ENCODE measurements at places on chromosomes 3 and 15.

GRCh38 chr3:76789237-76789636 lies 250.7 kb upstream of the ROBO2 start:
- DNase-seq = no peak

GRCh38 chr15:69957175-69957574 lies 140.5 kb downstream of the TLE3 start:
- no peak for DNase-seq

DNA sequence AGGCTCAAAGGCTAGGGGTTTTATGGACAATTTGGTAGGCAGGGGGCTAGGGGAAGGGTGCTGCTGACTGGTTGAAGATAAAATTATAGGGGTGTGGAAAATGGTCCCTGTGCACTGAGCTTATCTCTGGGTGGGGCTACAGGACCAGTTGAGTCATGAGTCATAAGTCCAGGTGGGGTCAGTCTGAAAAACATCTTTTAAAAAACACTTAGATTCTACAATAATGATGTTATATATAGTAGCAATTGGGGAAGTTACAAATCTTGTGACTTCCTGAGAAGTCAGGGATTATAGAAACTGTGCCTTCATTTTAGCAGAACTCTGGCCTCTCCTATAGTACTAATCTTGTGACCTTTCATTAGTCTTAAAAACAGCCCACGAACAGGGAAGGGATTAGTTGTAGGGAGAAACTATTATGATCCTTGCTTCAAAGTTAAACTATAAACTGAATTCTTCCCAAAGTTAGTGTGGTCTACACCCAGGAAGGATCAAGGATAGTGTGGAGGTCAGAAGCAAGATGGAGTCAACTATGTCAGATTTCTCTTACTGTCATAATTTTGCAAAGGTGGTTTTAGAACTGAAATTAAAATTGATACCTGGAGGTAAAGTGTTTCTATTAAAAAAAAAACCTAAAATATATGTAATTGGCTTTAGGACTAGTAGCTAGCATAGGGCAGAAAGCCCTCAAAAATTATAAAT lies 130.1 kb downstream of the P2RY1 start:
- no peak for DNase-seq

DNA sequence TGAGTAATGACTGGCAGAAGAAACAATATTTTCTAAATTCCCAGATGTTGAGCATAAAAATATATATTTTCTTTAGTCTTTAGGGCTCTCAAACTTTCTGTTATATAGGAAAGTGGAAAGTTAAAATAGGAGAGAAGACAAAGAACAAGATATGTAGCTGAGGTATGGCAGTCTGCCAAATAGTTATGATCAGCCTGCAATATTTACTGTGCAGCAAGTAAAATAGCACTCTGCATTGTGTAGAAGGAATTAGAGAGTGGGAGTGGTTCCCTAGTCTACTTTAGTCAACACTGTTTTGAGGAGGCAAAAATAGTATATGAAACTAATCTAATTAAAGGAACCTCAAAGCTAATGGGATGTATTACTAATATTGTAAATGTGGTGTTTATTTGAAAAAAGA lies 978.1 kb upstream of the ALCAM start:
- DNase-seq = no peak

DNA sequence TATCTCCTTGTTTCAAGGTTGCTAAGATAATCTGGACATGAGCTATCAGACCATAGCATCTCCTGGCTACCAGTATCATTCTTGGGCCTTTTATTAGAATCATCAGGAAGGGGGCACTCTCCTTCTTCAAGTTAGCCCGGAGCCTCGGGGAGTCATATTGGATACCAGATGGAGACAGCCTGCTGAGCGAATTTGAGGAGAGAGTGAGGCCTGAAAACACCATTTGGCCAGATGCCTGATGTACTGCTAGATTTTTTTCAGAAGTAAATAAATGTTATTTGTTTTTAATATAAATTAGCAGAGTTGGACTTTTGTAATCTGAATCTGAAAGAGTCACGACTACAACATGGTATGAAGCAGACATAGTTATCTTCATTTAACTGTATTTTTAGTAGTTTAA lies 848.6 kb downstream of the IGSF11 start:
- DNase-seq = no peak

- DNase-seq = no peak
These were observed 161.3 kb downstream of the OCA2 start for GRCh38 chr15:27937851-27938250.

DNA sequence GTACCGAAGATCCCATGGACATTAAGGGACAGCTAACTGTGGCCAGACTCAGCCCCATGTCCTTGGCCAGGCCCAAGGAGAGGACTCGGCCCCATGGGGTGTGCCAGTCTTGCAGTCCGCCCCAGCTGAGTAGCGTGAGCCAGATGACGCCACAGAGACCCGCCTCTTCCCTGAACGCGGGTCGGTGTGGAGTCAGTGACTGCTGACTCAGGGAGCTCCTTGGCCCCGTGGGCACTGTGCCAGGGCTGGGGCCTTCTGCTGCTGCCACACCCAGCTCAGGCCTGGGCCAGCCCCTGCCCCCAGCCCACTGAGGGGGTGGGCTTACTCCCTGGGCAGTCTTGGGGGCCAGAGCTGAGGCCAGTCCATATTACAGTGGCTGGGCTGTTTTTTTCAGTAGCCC lies 52.8 kb downstream of the PLXNA1 start:
- DNase-seq = no peak

DNA sequence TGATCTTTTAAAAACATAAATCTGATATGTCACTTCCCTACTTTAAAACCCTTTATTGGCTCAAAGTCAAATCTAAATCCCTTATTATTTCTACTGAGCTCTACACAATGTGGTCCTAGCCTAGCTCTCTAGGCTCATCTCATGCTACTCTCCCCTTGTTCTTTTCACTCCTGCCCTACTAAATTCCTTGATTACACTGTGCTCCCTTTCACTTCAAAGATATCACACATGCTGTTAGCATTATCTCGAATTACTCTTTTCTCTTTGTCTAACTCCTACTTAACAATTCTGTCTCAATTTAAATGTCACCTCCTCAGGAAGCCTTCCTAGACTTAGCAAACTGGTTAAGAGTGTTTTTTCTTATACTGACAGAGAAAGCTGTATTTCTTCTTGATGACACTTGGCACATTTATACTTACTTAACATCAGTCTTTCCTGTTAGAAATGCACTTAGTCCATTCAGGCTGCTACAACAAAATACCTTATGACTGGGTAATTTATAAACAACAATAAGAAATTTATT lies 102.0 kb downstream of the SCAPER start:
- DNase-seq = no peak

- DNase-seq = no peak
These were observed 555.4 kb downstream of the AGBL1 start for GRCh38 chr15:86634992-86635638.

DNA sequence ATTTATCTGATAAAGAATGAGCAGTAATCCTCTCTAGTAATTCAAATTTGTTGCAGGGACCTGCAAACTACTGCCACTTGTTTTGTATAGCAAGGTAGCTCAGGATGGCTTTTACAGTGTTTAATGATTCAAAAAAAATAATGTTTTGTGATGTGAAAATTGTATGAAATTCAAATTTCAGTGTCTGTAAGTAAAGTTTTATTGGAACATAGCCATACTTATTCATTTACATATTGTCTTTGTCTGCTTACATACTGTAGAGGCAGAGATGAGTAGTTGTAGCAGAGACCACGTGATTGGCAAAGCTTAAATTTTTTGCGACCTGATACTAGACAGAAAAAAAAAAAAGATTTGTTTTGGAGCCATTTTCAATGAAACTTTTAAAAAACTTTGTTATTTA lies 6.5 kb upstream of the UTS2B start:
- DNase-seq = no peak

GRCh38 chr3:112136046-112136445 lies 3.0 kb upstream of the GCSAM start:
- DNase-seq = no peak

DNA sequence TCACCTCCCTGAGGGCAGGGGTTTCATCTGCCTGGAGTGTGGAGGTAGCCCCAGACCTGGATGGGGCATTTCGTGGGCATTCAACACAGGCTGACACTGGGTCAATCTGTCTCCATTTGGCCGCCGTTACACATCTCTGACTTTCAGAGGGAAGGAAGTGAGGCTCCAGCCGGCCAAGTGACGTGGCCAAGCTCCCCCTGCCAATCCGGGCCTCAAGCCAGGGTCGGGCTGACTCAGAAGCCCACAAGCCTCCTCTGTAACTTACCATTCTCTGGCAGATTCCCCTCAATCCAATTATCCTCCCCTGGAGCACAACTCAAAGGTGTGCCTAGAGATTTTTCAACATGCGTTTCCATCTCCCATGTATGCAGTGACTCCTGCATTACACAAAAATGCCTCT lies 227.6 kb downstream of the KLF13 start:
- no peak for DNase-seq

- no peak for DNase-seq
These were observed 11.7 kb downstream of the CHST13 start for GRCh38 chr3:126535636-126536035.

- DNase-seq = no peak
These were observed 36.3 kb downstream of the CDC25A start for GRCh38 chr3:48151807-48152427.

DNA sequence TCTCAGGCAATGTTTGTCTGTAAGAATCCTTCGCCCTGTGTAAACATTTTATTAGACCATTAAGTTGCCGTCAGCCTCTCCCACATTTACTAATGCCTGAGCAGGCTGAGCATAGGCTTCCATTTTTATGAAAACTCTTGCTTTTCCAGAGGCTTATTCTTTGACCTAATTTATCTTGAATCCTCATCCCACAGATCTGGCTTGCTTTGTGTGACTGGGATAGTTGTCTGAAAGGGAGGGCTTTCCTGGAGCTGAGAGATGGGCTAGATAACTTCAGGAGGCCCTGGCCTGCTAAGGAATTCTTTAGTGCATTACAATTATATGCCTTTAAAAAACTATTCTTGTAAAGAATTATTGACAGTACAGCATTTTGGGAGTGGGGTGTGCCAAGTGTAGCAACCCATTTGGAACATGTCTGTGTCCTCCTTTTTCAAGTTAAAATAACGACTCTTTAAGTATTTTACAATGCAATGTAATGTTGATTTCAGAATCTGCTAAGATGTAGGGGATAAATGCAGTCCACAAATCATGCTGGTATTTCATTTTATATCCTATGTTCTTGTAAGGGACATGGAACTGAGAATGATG lies 52.4 kb downstream of the EEFSEC start:
- no peak for DNase-seq

DNA sequence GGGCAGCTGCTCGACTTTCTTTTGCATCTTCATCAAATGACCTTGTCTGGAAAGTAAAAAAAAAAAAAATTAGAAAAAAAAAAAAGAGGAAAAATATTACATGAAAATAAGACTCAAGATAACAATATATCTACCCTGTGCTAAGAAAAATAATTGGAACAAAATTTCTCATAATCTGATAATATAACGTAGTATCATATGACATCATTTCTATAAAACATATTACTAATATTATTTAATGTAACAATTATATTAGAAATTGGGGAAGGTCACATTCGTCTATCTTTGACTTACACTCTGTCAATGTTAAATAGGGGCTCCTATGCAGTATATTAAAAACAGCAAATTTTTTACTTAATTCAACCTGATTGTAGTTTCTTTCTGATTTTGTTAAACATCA lies 44.1 kb downstream of the INO80 start:
- no peak for DNase-seq

DNA sequence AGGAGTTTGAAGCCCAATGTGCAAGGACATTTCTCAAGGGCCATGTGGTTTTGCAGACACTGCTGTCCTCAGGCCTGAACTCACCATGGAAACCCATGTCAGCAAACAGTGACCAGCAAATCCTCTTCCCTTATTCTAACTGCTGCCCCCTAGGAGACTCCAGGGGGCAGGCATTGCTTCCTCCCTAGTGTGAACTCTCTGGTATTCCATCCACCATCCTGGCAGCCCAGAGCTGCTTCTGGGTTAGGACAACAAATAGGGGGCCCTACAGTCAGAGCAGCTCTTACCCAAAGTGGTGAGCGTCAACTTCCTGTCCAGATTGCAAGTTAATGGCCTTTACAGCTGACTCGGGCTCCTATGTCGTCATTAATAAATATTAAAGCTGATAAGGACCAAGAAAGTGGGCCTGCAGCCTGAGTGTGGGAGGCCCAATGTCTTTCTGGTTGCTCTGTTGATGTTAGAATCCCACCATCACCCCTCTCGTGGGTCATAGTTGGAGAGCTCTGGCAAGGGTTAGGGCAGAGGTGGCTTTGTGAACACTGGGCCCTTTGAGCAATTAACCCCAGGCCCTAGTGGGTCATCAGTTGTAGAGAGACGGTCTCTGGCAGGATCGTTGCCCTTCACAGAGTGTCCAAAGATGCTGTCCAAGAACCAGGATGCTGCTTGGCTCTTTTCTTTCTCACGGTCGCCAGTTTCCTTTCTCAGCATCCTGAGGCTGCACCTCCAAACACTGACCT lies 41.5 kb downstream of the TGM4 start:
- DNase-seq = no peak

GRCh38 chr3:37194533-37194932 lies 20.2 kb upstream of the LRRFIP2 start:
- no peak for DNase-seq

- DNase-seq = no peak
These were observed 3.4 kb downstream of the GAP43 start for GRCh38 chr3:115626721-115627120.

- DNase-seq = no peak
These were observed 104.7 kb downstream of the OSBPL10 start for GRCh38 chr3:31876331-31876730.

- DNase-seq = no peak
These were observed 20.3 kb upstream of the TNIK start for GRCh38 chr3:171480526-171480925.

- DNase-seq = no peak
These were observed 189.4 kb downstream of the TJP1 start for GRCh38 chr15:29632671-29633406.

DNA sequence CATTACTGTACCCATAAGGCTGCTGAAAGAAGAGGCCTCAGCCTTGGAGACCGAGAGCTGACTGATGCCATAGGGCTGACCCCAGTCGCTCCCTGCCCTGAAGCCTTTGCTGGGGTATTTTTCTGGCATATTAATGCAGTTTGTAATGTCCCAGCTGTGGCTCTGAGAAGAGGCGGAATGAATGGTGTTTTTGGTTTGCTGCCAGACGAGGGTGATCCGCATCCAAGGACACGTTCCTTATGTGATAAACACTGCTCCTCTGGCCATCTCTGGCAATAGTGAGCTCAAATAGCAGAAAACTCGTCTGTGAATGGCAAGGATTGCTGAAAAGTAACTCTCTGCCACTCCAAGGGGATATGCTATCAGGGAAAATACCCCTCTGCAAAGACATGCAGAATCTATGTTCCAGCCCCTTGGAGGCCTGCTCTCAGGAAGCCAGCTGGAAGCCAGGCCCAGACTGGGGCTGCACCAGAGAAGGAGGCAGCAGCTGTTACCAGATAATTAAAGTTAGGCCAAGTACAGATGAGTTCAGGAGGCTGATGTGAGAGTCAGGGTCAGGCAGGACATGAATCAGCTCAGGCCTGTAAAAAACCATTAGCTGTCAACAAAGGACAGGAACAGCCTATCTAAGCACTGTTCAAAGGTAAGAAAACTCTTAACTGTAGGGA lies 28.9 kb upstream of the KLHL6 start:
- no peak for DNase-seq

DNA sequence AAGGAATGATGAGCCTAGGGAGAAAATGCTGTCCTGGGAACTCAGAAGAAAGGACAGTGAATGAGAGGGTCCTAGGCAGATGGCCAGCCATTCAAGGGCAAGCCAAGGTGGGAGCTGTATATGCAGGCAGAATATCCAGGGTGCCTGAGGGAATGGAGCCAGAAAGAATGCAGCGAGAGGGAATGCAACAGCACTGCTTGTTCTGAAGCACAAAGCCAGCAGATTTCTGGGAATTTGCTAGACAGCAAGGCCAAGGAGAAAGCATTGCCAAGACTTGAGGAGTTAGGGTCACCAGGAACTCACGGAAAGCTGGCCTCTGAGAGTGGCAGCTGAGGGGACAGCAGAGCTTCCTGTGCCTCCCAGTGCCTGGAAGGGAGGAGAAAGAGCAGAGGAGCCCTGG lies 200.6 kb downstream of the MYRIP start:
- DNase-seq = no peak
